Small intestine (tissue), 16 donors: ENCODE measurements at places on chromosomes 4 and X. TPM values are rescaled to one million over a fixed set of nuclear protein-coding genes. Genes with fewer than 3 reads are reported as not detected.

DNA sequence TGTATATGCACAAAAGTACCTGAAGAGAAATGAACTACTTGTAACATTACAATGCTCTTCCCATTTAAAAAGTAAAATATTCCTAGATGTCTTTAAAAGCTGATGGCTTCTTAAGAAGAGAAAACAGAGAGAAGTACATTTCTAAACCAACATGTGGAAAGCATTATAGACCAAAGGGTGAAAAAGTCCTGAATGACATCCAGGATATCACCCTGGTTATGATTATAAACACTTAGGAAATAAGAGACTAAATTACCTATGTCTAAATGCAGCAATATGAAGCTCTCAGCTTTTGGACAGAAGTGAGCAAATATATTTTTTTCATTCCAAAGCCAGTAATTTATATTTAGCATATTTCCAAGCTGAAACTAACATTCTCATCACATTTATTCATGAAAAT, 21.7 kb upstream of the EGFL6 start:
- no peak overlapping the region for H3K4me3 ChIP-seq
- no peak for DNase-seq
- H3K36me3 ChIP-seq = no peaks in the 10 kb centered on the region

DNA sequence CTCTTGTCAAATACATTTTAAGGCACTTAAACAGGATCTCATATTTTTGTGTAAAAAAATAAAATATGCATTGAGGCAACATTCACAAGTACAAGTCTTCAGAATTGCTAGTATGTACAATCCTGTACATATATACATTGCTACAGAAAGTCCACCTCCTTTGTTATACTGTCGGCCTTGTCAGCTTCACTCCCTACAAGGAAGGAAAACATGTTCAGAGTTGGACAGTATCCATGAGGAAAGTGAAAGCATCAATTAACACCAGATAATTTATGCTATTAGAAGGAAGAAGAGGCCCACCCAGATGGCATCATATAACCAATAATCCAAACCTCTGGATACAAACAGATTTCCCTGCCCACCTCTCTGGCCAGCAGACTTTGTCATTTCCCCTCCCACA, 42.0 kb downstream of the REELD1 start:
- H3K36me3 ChIP-seq = peaks cover 2% of the 10 kb centered on the region
- H3K27me3 ChIP-seq = no peaks in the 10 kb centered on the region
- H3K4me3 ChIP-seq = no peak overlapping the region
- DNase-seq = no peak
- no peak overlapping the region for H3K27ac ChIP-seq
- H3K4me1 ChIP-seq = no peaks in the 10 kb centered on the region

DNA sequence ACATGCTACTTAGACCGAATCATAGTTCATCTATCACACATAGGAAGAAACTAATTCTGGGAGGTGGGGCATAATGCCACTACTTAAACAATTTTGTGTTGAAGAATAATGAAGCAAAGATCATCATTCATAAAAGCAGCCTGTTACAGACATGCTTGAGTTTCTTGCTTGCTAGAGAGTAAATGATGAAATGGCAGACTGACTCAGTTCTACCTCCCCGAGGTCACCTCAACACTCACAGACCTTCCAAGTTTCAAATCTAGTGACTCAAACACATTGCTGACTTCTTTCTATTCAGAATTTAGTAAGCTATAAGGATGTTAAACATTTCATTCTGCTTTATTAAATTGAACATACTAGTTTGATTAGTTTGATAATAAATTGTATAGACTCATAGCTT, 636.5 kb upstream of the FRG1 start:
- no peaks in the 10 kb centered on the region for H3K27me3 ChIP-seq
- DNase-seq = no peak
- H3K4me3 ChIP-seq = no peak overlapping the region
- H3K36me3 ChIP-seq = no peaks in the 10 kb centered on the region

DNA sequence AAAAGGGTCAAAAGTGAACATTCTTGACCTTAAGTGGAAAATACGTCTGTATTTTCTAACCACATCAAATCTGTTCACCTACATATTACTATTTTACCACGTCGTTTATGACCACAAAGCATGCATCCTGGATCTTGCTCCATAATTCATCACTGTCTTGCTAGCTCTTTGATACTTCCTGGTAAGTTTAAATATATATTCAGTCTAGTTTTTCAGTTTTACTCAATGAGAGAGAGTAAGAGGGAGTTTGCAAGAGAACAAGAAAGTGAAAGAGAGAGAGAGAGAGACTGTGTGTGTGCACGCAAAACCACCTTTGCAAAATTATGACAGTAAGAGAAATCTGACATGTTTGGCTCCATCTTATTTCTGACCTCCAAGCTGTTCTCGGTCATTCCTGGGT, 173.7 kb upstream of the GALNTL6 start:
- no peaks in the 10 kb centered on the region for H3K36me3 ChIP-seq
- H3K4me3 ChIP-seq = no peak overlapping the region
- no peak for DNase-seq
- H3K27me3 ChIP-seq = no peaks in the 10 kb centered on the region
- H3K4me1 ChIP-seq = no peaks in the 10 kb centered on the region

GRCh38 chr4:165418073-165418472, 39.3 kb downstream of the CPE start:
- H3K27ac ChIP-seq = no peak overlapping the region
- H3K4me3 ChIP-seq = no peak overlapping the region

- H3K4me1 ChIP-seq = peaks cover 16% of the 10 kb centered on the region
- H3K36me3 ChIP-seq = no peaks in the 10 kb centered on the region
- H3K4me3 ChIP-seq = no peak overlapping the region
- DNase-seq = no peak
These were observed 125.7 kb downstream of the SH3KBP1 start for GRCh38 chrX:19761554-19762295.

GRCh38 chrX:9182041-9182440, 148.1 kb upstream of the FAM9B start:
- no peaks in the 10 kb centered on the region for H3K36me3 ChIP-seq
- H3K27ac ChIP-seq = no peak overlapping the region
- no peak for DNase-seq
- no peaks in the 10 kb centered on the region for H3K4me1 ChIP-seq
- H3K4me3 ChIP-seq = no peak overlapping the region

DNA sequence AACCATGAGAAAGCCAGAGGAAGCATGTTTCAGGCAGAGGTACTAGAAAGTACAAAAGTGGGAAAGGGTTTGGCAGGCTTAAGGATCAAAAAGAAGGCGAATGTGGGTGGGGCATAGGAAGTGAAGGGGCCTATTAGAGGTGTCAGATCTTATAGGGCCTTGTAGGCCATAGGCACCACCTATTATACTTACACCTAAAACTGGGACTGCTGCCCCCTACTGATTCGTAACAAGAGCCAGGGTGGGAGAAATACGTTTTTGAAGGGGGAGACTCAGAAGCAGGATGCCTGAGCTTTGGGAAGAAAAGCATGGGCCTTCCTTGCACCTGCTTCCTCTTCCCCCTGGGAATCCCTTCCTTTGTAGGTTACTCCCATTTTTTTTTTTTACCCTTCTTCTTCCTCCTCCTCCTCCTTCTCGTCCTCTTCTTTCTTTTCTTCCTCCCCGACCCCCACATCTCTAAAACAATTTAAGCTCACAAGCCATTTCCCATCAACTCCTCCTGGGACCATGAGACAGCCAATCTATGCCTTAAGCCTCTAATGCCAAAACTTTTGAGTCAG, 40.7 kb upstream of the GPC3 start:
- peak overlapping the region; percentile 18 for H3K4me3 ChIP-seq
- no peaks in the 10 kb centered on the region for H3K36me3 ChIP-seq
- H3K4me1 ChIP-seq = peaks cover 6% of the 10 kb centered on the region
- H3K27ac ChIP-seq = no peak overlapping the region
- no peak for DNase-seq
- H3K27me3 ChIP-seq = no peaks in the 10 kb centered on the region

DNA sequence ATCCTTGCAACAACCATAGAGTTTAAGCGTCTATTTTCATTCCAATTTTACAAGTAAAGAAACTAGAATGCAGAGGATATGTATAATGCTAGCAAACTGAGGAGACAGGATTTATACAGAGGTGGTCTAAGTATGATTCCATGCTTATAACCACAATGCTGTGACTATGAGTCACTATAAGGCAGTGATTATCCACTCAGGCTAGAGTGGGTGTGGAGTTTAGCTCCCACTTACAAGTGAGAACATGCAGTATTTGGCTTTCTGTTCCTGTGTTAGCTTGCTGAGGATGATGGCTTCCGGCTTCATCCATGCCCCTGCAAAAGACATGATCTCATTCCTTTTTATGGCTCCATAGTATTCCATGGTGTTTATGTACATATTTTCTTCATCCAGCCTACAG, 41.6 kb upstream of the EDA2R start:
- DNase-seq = no peak
- no peaks in the 10 kb centered on the region for H3K4me1 ChIP-seq
- no peak overlapping the region for H3K4me3 ChIP-seq
- no peaks in the 10 kb centered on the region for H3K27me3 ChIP-seq

- H3K4me3 ChIP-seq = no peak overlapping the region
- no peaks in the 10 kb centered on the region for H3K4me1 ChIP-seq
- no peak overlapping the region for H3K27ac ChIP-seq
- H3K36me3 ChIP-seq = no peaks in the 10 kb centered on the region
- no peak for DNase-seq
These were observed 104.4 kb upstream of the MAMLD1 start for GRCh38 chrX:150258463-150259430.

DNA sequence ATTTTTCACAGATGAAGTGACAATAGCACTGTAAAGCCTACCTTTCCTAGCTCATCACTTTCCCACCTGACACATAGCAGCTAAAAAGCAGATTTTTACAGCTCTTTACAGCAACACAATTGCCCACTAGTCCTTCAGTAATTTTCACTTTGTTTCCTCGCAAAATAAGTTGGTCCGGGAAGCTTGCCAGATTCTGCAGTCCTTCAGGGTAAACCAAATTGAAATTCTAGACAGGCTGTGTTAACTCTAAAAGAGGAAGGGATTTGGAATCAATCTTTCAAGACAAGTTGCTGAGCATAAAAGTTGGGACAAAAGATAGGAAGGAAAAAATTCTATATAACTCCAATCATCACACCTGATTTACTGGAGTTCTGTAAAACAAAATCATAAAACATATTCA, 8.7 kb downstream of the C1QTNF7 start:
- no peak for DNase-seq
- no peaks in the 10 kb centered on the region for H3K36me3 ChIP-seq
- H3K27ac ChIP-seq = no peak overlapping the region
- no peaks in the 10 kb centered on the region for H3K4me1 ChIP-seq
- no peaks in the 10 kb centered on the region for H3K27me3 ChIP-seq

- peak; percentile 69 for DNase-seq
- H3K27me3 ChIP-seq = peaks cover 8% of the 10 kb centered on the region
- H3K4me1 ChIP-seq = no peaks in the 10 kb centered on the region
These were observed 1.3 kb upstream of the FAT4 start for GRCh38 chr4:125313497-125313896.

DNA sequence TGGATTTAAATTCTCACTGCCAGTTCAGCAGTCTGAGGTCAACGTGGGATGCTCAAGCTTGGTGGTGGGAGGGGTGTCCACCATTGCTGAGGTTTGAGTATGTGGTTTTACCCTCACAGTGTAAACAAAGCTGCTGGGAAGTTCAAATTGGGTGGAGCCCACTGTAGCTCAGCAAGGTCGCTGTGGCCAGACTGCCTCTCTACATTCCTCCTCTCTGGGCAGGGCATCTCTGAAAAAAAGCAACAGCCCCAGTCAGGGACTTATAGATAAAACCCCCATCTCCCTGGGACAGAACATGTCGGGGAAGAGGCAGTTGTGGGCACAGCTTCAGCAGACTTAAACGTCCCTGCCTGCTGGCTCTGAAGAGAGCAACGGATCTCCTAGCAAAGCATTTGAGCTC, 14.9 kb upstream of the RRAGB start:
- DNase-seq = no peak
- H3K4me1 ChIP-seq = no peaks in the 10 kb centered on the region
- H3K27me3 ChIP-seq = no peaks in the 10 kb centered on the region
- H3K27ac ChIP-seq = no peak overlapping the region
- no peak overlapping the region for H3K4me3 ChIP-seq

- H3K27ac ChIP-seq = no peak overlapping the region
- H3K4me3 ChIP-seq = no peak overlapping the region
- H3K36me3 ChIP-seq = no peaks in the 10 kb centered on the region
- H3K27me3 ChIP-seq = no peaks in the 10 kb centered on the region
- no peaks in the 10 kb centered on the region for H3K4me1 ChIP-seq
- no peak for DNase-seq
These were observed 10.5 kb upstream of the DHX15 start for GRCh38 chr4:24594887-24595286.

GRCh38 chrX:568311-568710, 62.3 kb upstream of the SHOX start:
- DNase-seq = no peak
- no peaks in the 10 kb centered on the region for H3K4me1 ChIP-seq

- H3K27ac ChIP-seq = no peak overlapping the region
- no peaks in the 10 kb centered on the region for H3K4me1 ChIP-seq
- no peak for DNase-seq
- no peaks in the 10 kb centered on the region for H3K36me3 ChIP-seq
These were observed 54.4 kb downstream of the RNF150 start for GRCh38 chr4:141078871-141079270.

- no peak overlapping the region for H3K4me3 ChIP-seq
- no peaks in the 10 kb centered on the region for H3K4me1 ChIP-seq
- H3K27me3 ChIP-seq = no peaks in the 10 kb centered on the region
- no peak for DNase-seq
These were observed 152.1 kb downstream of the PALLD start for GRCh38 chr4:168648929-168649328.

GRCh38 chr4:180542445-180543100, 1700.6 kb upstream of the TENM3 start:
- H3K27me3 ChIP-seq = no peaks in the 10 kb centered on the region
- no peaks in the 10 kb centered on the region for H3K36me3 ChIP-seq
- H3K27ac ChIP-seq = no peak overlapping the region
- no peak for DNase-seq

- peaks cover 3% of the 10 kb centered on the region for H3K4me1 ChIP-seq
- DNase-seq = no peak
- no peaks in the 10 kb centered on the region for H3K36me3 ChIP-seq
- H3K27me3 ChIP-seq = no peaks in the 10 kb centered on the region
- H3K27ac ChIP-seq = no peak overlapping the region
These were observed 126.8 kb downstream of the NFKB1 start for GRCh38 chr4:102627831-102628523.

GRCh38 chr4:159010563-159011260, 92.2 kb upstream of the RAPGEF2 start:
- DNase-seq = no peak
- no peak overlapping the region for H3K27ac ChIP-seq
- H3K4me1 ChIP-seq = peaks cover 9% of the 10 kb centered on the region
- no peaks in the 10 kb centered on the region for H3K36me3 ChIP-seq
- H3K4me3 ChIP-seq = no peak overlapping the region

- H3K36me3 ChIP-seq = no peaks in the 10 kb centered on the region
- no peaks in the 10 kb centered on the region for H3K4me1 ChIP-seq
- no peak overlapping the region for H3K27ac ChIP-seq
- no peaks in the 10 kb centered on the region for H3K27me3 ChIP-seq
These were observed 544.5 kb downstream of the PPP4R3C start for GRCh38 chrX:26918631-26919030.

The NIPAL1 gene
- 3.5 TPM for polyA plus RNA-seq

The PCDH19 gene
- 0.59 TPM for polyA plus RNA-seq

The PDGFRA gene
- polyA plus RNA-seq = 73.7 TPM

The EPHA5 gene
- polyA plus RNA-seq = not detected

The FDCSP gene
- polyA plus RNA-seq = not detected

The ASIC5 gene
- not detected for polyA plus RNA-seq

The MAGEA11 gene
- polyA plus RNA-seq = not detected

The PAGE2 gene
- polyA plus RNA-seq = not detected

The FNIP2 gene
- 3.8 TPM for polyA plus RNA-seq

The OR13H1 gene
- not detected for polyA plus RNA-seq

The AFF2 gene
- polyA plus RNA-seq = not detected

The ARR3 gene
- 0.39 TPM for polyA plus RNA-seq

The CXCR3 gene
- polyA plus RNA-seq = 7.6 TPM
